ENCODE measurements at places on chromosomes 13 and 19. TPM values are rescaled to one million over a fixed set of nuclear protein-coding genes. Genes with fewer than 3 reads are reported as not detected.

The ADAMTS10 gene
- 67.3 TPM for total RNA-seq

The HS6ST3 gene
- total RNA-seq = 8.7 TPM

The SIGLEC11 gene
- total RNA-seq = 3.9 TPM

The RFPL4AL1 gene
- not detected for total RNA-seq

The UBE2L5 gene
- total RNA-seq = not detected

The RNF225 gene
- not detected for total RNA-seq

The CGB1 gene
- total RNA-seq = not detected

The CCL25 gene
- total RNA-seq = not detected

The NTF4 gene
- 2.2 TPM for total RNA-seq

The SLC1A5 gene
- 35.3 TPM for total RNA-seq

The LILRB1 gene
- not detected for total RNA-seq

The SERPINE3 gene
- not detected for total RNA-seq

The ODAD3 gene
- 4.4 TPM for total RNA-seq

The C1QTNF9 gene
- total RNA-seq = not detected

The PLK5 gene
- total RNA-seq = 2.7 TPM

The NXNL1 gene
- not detected for total RNA-seq

The GPI gene
- total RNA-seq = 94.5 TPM

The PEG3 gene
- total RNA-seq = 71.9 TPM

The EDDM13 gene
- not detected for total RNA-seq

The ZNF320 gene
- 17.4 TPM for total RNA-seq

The TNNI3 gene
- 0.55 TPM for total RNA-seq

The CEACAM7 gene
- total RNA-seq = 0.49 TPM

The ABHD13 gene
- 30.0 TPM for total RNA-seq

The CCNA1 gene
- 2.5 TPM for total RNA-seq

The RGCC gene
- 29.0 TPM for total RNA-seq

The TECR gene
- 68.2 TPM for total RNA-seq

The ZNF154 gene
- 1.0 TPM for total RNA-seq
